Breast epithelium (tissue), 4 donors: ENCODE measurements at places on chromosomes 1 and 21. TPM values are rescaled to one million over a fixed set of nuclear protein-coding genes. Genes with fewer than 3 reads are reported as not detected.

DNA sequence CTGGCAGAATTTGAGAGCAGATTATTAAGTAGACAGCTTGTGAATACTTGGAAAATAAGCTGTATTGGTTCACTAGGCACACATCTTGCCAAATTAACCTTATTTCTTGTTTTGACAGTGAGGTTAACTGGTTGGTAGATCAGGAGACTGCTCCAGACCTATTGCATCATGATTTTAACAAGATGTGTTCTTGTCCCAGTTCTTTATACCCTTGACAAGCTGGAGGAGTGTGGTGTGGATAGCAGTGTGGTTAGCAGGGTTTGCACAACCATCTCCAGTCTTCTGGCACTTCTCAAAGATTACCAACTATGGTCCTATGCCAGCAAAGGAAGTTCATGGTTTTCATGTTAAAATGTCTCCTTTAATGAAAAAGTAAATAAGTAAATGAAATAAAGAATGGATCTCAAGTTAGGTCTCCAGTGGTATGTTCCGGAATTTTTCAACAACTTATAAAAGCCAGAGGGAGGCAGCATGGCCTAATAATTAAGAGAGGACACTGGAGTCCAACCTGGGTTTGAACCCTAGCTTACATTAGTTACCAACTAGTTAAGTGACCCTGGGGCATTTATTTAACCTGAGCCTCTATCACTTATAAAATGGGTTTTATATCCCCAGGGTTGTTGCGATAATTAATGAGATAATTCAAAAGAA, 34.1 kb downstream of the DDX20 start:
- no peak for DNase-seq

GRCh38 chr1:230268371-230269170, 157.6 kb downstream of the PGBD5 start:
- DNase-seq: peak; percentile 47

DNA sequence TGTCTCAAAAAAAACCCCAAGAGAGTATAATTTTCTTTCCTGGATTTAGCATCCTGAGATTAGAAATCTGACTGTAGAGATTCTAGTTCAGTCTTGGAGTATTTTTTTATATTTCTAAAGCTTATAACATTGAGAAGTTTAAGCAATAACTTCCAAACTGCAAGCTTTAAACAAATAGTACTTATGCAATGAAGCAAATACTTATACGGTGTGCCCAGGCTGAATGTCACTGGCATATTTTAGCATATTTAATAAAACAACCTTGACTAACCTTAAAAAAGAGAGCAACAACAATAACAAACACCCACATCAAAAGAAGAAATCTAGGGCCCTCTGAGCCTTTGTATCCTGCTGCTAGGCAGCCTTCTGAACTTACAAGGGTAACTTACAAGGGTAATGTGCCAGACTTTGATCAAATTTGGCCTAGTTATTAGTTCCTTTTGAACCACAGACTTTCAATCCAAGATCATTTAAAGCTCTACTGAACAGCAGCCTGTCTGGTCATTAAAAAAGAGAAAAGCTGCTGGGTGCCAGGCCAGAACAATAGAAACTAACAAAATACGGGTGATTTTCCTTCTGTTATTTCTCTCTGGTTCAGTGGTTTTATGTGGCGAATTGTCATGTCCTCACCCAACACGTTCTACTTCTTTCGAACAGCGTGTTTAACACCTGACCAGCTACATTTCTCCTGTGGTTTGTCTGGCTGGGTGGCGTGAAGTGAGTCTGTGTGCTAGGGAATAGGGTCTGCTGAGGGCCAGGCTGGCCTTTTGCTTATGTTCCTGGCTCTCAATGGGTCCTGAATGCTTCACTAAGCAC, 16.2 kb downstream of the MTOR start:
- DNase-seq: no peak

DNA sequence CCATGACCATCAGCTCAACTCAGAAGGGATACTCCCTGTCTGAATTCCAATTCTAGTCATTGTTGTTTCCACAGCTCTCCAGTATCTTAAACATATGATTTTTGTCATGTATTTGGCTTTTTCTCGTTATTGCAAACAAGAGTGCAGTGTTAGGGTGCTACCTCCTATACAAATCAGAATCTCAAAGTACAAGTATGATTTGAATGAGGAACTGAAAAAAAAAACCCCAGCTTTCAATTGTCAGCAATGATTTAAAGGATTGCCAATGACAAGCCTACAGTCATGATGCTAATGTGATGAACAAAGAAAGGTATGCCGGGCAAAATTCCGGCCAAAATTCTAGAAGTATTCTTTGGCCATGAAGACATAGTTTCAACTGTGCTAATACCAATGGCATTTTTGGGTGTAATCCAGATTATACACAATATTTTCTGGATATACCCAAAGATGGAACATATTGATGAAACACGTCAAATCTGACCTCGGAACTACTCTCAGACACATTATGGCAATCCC, 14.9 kb downstream of the TMEM35B start:
- no peak for DNase-seq

- no peak for DNase-seq
Observed at GRCh38 chr1:222034790-222035189, 292.9 kb upstream of the DUSP10 start.

DNA sequence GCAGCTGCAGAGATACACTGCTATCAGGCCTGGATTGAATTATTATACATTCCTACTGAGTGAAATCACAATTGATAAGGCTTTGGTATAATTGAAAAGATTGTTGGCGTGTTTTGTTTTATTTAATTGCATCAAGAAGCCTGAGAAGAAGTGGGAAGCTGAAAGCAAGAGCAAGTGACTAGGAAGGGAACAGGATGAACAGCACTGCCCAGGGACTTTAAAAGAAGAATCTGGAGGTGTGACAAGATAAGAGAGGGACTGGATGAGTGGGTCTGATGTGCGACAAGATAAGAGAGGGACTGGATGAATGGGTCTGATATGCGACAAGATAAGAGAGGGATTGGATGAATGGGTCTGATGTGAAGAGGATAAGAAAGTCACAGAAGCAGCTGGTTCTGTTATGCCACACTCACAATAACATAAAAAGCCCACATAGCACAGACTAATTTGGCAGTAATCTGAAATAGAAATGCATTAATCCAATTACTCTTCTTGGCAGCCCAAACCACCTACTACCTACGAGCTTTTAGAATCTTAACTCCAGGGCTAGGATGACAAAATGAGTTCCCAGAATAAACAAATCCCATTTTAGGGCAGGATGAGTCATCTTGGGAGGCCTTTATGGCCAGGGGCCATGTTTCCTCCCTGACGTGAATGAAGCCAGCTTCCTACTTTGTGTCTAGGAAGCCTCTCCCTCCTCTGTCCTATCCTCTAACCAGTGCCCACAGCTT, 129.7 kb downstream of the DUSP10 start:
- peak; percentile 80 for DNase-seq

- DNase-seq: peak; percentile 62
Observed at GRCh38 chr21:43938751-43939442, 73.2 kb upstream of the TRAPPC10 start.

- no peak for DNase-seq
Observed at GRCh38 chr1:41741244-41741643, 177.5 kb downstream of the HIVEP3 start.

- no peak for DNase-seq
Observed at GRCh38 chr1:39301606-39302005, 97.1 kb downstream of the MACF1 start.

DNA sequence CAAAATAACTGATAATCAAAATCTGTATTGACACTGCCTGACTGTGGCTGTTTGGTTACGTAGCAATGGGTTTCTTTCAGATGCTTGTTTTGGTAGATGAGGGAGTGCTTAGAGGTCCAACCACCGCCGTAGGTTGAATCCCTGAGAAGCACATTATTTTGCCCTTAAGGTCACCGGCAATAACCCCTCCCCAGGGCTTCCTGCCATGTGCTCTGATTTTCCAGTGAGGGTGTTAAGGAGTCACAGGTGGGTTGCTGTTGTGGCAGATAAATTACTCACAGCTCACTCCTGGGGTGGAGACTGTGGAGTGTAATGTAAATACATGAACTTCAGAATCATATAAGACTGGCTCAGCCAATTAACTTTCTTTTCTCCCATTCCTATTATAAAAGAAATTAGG, 81.5 kb upstream of the ZP4 start:
- no peak for DNase-seq

- no peak for DNase-seq
Observed at GRCh38 chr1:83583351-83584014, 415.4 kb downstream of the TTLL7 start.

DNA sequence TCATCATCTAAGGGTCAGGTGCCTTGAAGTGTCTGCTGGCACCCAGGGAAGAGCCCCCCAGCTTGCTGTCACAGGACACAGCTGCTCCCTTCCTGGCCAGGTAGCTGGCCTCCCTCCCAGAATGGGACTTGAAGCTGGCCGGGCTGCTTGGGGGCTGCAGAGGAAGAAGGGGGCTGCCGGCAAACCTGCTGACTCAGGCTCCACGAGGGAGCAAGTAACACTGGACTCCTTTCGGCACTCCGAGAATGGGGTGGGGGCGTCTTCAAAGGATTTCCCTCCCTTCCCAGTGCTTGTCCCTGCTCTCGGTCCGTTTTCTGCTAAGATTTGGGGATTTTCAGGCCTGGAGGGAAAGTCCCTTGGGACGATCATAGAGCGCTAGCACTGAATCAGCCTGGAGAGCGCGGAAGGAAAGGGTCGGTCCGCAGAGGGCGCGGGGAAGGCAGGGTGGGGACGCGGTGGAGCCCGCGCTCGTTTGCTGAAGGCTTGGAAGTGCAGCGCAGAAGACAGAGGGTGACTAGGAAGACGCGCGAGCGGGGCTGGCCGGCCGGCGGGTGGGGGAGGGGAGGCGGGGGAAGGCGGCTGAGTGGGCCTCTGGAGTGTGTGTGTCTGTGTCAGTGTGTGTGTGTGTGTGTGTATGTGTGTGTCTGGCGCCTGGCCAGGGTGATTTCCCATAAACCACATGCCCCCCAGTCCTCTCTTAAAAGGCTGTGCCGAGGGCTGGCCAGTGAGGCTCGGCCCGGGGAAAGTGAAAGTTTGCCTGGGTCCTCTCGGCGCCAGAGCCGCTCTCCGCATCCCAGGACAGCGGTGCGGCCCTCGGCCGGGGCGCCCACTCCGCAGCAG, at the start of gene CSF1:
TSS of gene CSF1 (plus strand) at position 727 of the 840 bp plus-strand sequence. CDS start 175 bp downstream, outside the sequence.
- peak; percentile 71 for DNase-seq

- DNase-seq: no peak
Observed at GRCh38 chr1:223036479-223036845, 106.6 kb downstream of the TLR5 start.

- DNase-seq: no peak
Observed at GRCh38 chr1:245614476-245614875, 459.7 kb downstream of the KIF26B start.

DNA sequence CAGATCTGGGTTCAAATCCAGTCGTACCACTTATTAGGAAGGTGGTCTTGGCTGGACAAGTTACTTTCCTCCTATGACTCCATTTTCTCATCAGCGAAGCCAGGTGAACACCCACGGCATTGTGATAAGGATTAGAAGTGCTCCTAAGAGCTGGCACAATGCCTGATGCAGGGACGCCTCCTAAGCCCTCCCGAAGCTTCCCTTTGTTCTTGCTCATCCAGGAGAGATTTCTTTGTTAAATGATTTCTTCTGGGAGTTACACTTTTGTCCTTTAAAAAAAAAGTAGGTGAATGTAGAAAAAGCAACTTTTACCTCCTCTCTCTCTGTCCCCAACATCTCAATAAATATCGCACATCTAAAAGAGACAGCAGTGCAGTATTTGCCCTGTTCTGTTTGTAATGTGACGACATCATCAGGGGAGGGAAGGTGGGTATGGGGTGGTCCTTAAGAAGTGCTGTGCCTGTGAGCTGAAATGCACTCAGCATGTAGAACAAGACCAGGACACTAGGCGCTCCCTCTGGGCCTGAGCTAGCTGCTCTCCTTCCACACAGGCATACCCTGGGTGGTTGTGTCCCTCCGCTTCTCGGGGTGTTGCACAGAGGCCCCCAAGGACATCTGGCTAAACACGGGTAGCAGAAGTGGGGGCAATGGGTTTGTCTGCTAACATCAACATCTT, 43.9 kb downstream of the SUSD4 start:
- no peak for DNase-seq

GRCh38 chr1:226110249-226111097, 48.0 kb downstream of the H3-3A start:
- DNase-seq: peak; percentile 65

GRCh38 chr1:213539464-213539863, 448.3 kb upstream of the PROX1 start:
- DNase-seq: no peak

DNA sequence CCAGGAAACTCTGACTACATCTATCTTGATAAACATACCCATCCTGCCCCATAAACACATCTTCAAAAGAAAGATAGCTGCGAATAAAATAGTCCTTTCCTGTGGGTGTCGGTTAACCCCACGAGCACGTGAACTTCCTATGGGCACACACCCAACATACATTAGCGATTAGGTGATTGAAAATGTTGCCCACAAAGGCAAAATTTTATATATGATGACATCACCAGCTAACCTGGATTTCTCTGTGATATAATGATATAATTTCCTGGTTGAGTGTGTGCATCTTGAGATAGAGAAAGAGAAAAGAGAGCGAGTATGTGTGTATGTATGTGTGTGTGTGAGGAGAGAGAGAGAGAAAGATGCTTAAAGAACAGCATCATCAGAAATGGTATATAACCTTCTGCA, 296.1 kb downstream of the PTPRC start:
- DNase-seq: no peak

GRCh38 chr1:97767381-97767780, 153.5 kb downstream of the DPYD start:
- DNase-seq: no peak

- DNase-seq: no peak
Observed at GRCh38 chr1:64765826-64766225, 21.0 kb downstream of the RAVER2 start.

GRCh38 chr1:96028071-96028470, 693.5 kb upstream of the PTBP2 start:
- no peak for DNase-seq

GRCh38 chr21:40115775-40116174, 248.5 kb downstream of the PCP4 start:
- no peak for DNase-seq

GRCh38 chr1:206702803-206703202, 18.1 kb downstream of the MAPKAPK2 start:
- DNase-seq: no peak

CYP4B1 gene
- total RNA-seq: 882 TPM

EVI5 gene
- 28.0 TPM for total RNA-seq

VHLL gene
- total RNA-seq: not detected

SLC1A7 gene
- total RNA-seq: 0.16 TPM

TNFRSF9 gene
- not detected for total RNA-seq

COL24A1 gene
- 0.48 TPM for total RNA-seq

SARS1 gene
- total RNA-seq: 172 TPM

CLIC6 gene
- total RNA-seq: 14.4 TPM
